ENCODE measurements at places on chromosomes 11 and 22.
A peak's percentile ranks its signal among the peaks of the same experiment; 100 is the strongest.

GRCh38 chr22:38139901-38140300, 29.4 kb upstream of the BAIAP2L2 start:
- DNase-seq = no peak

DNA sequence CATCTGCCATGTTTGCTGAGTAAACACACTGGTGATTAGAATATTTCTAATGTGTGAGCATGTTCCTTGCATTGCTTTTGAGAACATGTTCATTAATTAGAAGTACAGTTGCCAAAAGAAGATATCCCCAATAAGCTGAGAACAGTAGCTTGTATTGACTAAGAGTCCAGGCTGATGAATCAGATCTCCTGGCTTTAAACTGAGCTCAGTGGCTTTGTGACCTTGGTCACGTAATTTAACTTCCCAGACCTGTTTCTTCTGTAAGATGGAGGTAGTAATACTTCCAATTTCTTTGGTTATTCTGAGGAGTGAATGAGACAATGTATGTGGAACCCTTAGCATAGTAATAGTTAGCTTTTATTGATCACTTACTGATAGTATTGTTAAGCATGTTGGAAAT, 61.9 kb downstream of the CYB5R2 start:
- no peak for DNase-seq

DNA sequence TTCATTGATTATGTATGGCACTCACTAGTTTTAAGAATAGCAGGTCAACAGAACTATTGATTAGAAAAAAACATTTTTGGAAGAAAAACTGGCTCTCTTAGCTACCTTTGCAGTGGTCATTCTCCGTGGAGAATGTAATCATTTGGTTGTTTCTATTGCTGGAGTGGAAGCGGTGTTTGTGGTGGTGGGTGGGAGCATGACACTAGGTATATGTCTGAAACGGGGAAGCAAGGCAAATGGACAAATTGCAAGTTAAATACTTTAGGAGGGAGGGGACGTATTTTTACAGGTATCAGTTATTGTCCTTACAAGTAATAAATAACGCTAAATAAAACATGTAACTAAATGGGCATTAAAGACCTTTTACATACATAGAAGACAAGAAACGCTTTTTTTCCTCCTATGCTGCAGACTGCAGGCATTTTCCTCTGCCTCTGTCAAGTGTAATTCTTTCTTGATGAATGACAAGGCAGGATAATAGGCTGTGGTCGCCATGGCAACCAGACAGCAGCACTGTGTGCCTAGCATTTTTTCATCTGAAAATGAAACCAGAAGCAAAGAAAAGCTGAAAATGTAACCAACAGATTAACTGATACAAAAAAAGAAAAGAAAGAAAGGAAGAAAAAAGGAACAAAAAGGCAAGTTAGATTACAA, 46.2 kb downstream of the BLID start:
- DNase-seq = peak; percentile 11

DNA sequence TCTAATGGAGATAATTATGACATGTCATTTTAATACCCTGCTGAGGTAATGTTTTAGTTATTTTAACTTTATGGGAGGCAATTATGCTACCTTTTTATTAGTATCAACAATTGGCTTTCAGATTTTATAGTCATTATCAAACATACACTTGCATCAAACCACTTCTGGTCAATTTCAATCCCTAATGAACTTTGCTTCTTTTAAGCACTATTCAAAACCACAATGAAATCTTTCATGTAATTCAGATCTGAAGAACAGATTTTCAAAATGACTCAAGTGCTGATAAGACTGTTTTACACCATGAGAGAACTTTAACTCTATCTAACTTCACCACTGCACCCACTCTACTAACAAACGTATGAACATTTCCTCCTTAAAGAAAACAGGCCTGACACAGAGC, 25.9 kb upstream of the CCDC34 start:
- DNase-seq = no peak

- no peak for DNase-seq
Observed at GRCh38 chr22:24232124-24232523, 12.8 kb downstream of the GGT5 start.
